Activated T-cell treated with anti-CD3 and anti-CD28 coated beads, Interleukin-2, amount 50 U/mL, for 72 hours (primary cell): ENCODE measurements at places on chromosomes 13 and 19.

DNA sequence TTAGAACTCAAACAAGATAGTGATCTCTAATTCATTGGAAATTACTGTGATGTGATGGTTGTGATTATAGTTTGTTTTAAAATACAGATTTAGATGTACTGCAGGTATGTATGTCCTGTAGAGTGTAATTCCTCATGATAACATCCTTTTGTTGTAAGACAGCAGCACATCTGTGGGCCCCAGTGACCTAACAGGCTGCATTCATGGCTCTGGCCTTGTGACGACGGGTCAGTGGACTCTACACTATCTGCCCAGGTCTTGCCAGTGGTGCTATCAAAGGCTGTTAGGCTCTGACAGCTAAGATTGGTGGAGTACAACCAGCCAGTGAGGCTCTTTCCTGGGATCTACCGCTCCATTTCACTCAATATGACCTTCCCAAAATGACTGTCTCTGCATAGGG lies 158.4 kb downstream of the MTUS2 start:
- no peak for DNase-seq

DNA sequence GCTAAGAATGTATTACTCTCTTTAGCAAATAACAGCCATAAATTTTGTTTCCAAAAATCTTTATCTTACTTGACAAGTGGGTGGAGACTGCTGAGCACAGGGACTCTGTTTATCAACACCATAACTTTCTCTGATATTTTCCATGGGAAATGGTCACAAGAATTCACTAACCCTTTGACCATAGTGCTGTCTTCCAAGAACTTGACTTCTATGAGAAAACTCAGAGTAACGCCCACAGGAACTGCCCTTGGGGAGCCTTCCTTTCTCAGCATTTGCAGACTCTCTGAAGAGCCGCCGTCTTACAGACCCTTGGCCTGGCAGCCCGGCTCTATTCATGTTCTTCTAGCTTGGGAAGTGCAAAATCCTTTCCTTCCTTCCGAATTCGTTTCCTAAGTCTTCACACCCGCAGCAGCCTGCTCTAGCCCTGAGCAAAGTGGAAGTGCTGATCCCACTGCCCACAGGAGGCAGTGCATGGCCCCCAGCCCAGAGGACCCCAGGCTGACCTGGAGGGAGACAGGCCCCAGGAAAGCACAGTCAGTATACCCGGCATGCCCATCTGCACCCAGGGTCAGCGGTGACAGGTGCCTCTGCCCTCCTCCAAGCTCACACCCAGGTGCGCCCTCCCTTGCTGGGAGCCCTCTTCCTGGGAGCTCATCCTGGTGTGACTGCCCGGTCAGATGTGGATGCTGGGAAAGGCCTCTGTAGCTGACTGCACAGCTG lies 10.2 kb downstream of the GAS6 start:
- DNase-seq, result no peak

- no peak for DNase-seq
Measured at GRCh38 chr13:27524981-27525975, 74.9 kb upstream of the MTIF3 start.

DNA sequence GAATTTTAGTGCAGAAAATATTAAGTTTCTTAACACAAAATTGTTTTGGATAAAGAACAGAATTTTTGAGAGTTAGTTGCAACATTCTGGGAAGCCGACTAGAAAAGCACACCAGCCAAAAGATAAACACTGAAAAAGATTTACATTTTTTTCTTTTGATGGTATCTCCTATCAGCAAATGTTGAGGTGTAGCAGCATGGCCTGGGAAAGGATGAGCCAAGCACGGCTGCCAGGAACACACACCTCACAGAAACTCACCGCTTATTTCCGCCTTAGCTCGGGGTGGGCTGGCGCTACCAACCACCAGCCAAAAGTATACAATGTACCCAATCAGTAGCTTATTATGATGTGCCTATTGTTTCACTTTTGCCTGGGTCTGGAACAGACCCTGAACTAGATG lies 134.7 kb downstream of the MIPEP start:
- no peak for DNase-seq

GRCh38 chr19:31054430-31054829 lies 294.8 kb downstream of the TSHZ3 start:
- peak; percentile 21 for DNase-seq

DNA sequence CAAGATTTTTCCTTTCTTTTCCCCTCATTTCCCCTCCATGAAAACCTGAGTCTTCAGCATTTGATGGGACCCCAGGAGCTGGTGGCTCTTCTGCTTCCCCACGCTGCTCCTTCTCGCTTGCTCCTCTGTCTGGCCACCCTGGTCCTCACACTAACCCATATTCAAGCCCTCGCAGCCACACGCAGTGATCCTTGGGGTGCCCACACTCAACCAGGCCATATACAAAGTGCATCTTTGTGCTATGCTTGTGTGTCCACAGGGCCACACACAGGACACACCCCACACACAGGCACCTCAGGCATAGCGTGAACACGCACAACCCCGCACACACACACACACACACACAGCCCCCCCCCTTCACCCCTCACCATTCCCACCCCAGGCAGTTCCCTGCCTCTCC lies 132.1 kb downstream of the URI1 start:
- no peak for DNase-seq

DNA sequence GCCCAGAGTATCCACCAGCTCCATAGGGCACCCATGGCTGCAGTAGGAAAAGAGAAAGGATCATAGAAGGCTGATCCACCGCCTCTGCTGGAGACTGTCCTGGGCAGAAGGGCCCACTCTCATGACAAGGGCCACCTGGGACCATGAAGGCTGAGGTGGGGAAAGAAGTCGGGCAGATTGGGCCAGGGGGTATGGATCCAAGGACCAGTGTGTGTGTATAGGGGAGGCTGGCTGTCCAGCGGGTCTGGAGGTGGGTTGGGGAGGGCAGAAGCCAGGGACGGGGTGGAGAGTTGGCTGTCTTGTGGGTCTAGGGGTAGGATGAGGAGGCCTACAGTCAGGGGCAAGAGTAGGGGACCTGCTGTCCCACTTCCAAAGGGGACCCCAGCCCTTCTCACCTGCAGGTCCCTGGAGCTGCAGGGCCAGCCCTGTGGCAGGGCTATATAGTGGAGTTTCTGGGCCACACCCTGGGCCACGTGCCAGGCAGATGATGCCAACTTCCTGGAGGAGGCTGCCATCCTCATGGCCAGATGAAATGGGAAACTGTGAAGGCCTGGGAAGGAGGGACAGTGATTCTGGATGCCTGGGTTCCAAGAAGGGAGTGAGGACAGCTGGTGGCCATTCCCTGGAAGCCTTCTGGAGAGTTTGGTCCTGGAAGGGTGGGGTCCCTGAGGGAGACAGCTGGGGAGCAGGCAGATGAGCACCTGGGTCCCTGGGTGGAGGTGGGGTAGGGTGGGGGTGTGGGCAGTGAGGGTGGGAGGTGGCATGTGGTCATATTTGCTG lies at the start of gene FCGBP:
Gene FCGBP (minus strand): TSS at position 51 of the 780 bp plus-strand sequence.
- DNase-seq, result no peak

- DNase-seq, result no peak
Measured at GRCh38 chr13:102598061-102598460, 1.3 kb downstream of the TPP2 start.

DNA sequence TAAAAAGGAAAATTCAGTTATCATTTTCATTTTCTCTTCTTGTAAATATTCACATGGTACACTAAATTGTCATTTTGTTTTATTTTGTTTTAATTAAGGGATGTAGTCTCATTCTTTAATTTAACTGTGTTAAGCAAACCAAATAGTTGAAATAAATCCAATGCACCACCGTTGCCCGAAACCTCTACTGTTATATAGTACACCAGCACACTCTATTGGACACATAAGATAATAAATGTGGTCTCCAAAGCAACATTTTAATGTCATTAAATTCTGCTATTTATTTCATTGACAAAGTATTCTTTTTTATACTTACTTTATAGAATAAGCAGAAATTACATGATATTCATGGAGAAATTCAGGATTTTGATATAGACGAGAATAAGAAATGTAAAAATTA lies 156.4 kb upstream of the FREM2 start:
- DNase-seq, result no peak

DNA sequence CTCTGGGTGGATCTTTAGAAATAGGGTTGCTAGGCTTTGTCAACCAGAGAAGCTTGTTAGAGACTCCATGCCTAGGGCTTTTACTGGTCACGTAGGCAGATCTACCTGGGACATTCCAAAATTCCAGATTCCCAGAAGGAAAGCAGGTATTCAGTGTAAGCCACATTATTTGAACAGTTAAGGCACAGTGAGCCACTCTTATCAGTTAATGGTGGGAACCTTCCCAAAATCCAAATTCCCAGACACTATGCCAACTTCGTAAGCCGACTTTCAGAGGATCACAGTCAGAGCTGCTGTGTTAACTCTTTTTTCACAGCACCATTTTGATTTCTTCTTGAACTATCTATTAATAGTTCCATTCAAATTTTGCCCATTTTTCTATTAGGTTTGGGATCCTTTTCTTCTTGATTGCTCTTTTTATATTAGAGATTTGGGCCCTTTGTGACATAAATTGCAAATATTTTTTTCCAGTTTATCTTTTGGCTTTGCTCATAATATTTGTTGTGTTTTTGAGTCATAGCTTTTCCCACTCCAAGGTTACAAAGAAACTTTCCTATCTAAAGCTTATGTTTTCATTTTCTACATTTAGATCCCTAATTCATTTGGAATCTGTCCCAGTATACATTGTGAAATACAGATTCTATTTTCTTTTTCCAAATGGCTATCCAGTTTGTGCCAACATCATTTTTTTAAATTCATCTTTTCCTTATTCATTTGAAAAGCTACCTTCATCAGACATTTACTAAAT lies 77.3 kb downstream of the DHRS12 start:
- DNase-seq, result no peak

- DNase-seq, result no peak
Measured at GRCh38 chr19:1211494-1212234, 6.1 kb downstream of the STK11 start.

DNA sequence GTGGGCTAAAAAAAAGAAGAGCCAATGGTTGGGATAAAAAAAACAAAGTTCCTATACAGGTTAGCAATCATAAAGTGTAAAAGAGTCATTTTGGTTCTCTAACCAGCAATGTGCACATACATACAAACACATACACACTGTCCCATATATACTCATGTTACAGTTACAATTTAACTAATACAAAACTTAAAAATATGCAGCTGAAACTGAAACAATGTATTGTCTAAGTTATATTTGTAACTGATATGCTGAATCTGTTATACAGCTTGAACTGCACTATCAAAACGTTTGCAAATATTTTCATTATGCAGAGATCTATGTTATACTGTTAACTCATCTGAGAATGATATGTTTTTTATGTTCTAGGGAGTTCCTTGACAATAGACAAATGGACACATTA lies 173.7 kb downstream of the KLF12 start:
- DNase-seq, result no peak

- DNase-seq, result no peak
Measured at GRCh38 chr19:50697414-50698124, 22.0 kb downstream of the SHANK1 start.

- no peak for DNase-seq
Measured at GRCh38 chr19:16605553-16605994, 22.4 kb downstream of the MED26 start.

DNA sequence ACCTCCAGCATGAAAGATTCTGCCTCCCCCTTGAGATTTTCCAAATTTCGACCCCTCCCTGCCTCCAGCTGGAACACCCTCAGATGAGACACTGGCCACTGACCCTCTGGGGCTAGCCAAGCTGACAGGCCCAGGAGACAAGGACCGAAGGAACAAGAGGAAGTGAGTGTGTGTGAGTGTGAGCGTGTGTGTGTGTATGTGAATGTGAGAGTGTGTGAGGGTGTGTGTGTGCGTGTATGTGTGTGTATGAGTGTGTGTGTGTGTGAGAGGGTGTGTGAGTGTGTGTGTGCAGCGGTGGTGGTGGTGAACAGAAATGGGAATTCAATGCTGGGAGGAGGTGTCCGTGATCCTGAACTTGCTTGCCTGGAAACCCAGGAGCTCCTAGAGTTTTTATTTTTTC lies 13.8 kb downstream of the HRC start:
- DNase-seq, result no peak

GRCh38 chr19:52070496-52070895 lies 21.9 kb upstream of the ZNF432 start:
- DNase-seq, result no peak

- DNase-seq, result no peak
Measured at GRCh38 chr19:39709026-39709872, 5.0 kb downstream of the LGALS14 start.

DNA sequence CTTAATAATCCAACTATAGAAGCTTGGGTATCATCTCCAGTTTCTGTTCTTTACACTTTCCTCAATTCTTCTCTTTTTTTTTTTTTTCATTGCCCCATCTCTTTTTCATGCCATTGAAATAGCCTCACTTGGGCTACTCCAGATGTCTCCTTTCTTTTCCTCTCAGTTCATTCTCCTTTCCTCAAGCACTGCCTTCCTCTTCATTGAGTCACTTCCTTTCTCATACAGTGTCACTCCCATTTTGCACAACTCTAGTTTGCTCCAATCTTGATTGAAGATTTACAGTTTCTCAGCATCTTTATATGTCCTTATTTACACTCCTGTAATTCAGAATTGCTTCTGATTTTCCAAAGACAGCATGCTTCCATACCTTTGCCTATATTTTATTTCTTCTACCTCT lies 61.3 kb downstream of the IPO5 start:
- DNase-seq, result no peak

DNA sequence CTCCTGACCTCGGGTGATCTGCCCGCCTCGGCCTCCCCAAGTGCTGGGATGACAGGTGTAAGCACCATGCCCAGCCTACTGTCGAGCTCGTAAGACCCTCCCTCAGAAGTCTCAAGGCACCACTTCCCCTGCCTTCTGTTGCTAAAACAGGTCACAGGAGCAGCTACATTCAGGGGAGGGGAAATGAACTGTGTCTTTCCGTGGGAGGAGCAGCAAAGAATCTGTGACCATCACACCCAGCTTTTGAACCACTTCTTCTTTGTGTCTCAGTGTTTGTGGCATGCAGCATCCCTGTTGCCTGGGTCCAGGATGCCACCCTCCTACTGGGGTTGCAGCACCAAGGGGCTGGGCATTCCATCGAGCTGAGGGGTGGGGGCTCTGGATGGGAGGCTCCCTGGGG lies 7.7 kb upstream of the CSNK1G2 start:
- DNase-seq, result no peak

- no peak for DNase-seq
Measured at GRCh38 chr19:892243-892893, 619 bp downstream of the MED16 start.

GRCh38 chr19:33471111-33471996 lies 50.2 kb downstream of the PEPD start:
- DNase-seq, result no peak

DNA sequence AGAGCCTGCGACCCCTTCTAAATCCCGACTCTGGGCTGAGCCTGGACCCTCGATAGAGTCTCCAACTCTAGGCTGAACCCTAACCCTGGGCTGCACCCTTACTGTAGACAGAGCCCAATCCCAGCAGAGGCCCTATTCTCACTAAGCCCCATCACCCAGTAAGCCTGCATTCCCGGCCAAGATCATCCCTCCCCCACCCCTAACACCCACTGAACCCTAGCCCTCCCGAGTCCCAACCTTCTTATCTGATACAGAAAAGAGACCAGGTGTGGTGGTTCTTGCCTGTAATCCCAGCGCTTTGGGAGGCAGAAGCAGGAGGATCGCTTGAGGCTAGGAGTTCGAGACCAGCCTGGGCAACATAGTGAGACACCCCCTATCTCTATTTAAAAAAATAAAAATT lies 2.6 kb upstream of the TNFAIP8L1 start:
- no peak for DNase-seq
